Epithelial cell of prostate (primary cell): ENCODE measurements at places on chromosomes 16 and 17.

DNA sequence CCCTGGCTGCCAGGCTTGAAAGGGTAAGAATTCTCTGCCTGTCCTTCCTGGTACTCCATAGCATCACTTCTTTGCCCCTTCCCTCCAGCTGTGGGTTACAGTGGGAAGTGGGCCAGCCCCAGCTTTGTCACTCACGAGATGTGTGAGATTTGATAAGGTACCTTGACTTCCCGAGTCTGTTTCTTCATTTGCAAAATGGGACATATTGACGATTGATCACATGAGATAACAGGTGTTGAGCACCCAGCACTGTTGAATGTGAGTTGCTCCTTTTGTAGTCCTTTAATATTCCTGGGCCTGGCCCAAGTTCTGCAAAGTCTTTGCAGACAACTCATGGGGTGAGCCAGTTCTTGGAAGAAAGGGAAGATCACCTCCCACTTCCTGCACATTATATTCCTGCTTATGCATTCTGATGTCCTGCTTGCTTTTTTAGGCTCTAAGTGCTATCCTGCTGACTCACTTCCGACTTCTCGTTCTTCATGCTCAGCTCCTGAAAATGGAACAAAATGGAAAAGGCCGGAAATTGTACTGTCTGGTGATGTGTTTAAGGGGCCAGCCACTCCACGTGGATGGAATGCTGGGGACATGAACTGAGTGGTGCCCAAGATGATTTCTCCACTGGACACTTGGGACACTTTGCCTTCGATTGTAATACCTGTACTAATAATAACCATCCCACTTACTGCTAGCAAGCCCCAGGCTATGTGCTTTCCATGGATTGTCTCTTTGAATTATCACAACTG is 8.3 kb upstream of the NLK start:
- peak; percentile 27 for DNase-seq

DNA sequence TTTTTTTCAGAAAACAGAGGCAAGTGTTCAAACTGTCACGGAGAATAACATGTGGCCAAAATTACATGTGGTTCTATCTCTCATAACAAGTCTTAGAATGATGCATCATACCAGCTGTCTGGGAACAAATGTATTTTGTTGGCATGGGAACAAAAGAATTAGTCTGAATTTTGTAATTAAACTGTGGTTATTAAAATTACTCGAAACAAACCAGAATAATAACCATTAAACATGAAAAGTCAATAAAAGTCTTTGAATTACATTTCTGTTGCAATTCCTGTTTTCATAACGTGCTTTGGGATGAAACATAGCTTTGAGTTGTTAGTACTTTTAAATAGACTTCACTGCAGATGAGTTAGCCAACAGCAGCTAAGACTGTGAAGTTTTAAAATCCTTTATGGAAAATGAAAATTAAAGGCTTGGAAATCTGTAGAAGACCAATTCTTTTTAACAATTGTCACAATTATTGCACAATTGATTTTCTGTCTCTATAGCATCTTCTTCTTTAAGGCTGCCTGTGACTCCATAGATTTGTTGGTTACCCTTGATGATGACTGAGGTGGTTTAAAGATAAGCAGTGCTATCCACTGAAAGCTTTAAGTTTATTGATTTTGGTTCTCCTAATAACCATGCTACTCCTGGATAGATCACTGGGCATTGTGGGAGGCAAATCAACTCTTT is 117.9 kb upstream of the AXIN2 start:
- DNase-seq = no peak

- no peak for DNase-seq
These were observed 10.6 kb downstream of the ATP6V0D1 start for GRCh38 chr16:67470359-67470758.

DNA sequence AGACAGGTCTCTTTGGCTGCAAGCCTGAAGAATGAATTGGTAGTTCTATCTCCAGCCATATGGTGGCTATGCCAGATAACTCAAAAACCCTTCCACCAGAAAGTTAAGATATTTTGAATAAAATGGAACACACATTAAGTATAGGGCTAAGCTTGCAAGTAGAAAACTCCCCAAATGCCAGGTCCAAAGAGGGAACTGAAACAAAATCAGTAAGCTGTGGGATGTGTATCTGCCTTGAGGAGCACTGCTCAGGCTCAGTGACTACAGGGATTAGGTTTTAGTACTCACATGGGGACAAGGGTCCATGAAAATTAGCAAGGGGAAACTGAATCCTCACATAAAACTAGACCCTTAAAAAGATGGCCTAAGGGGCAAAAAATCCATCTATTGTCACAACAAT is 115.7 kb upstream of the PMFBP1 start:
- no peak for DNase-seq

DNA sequence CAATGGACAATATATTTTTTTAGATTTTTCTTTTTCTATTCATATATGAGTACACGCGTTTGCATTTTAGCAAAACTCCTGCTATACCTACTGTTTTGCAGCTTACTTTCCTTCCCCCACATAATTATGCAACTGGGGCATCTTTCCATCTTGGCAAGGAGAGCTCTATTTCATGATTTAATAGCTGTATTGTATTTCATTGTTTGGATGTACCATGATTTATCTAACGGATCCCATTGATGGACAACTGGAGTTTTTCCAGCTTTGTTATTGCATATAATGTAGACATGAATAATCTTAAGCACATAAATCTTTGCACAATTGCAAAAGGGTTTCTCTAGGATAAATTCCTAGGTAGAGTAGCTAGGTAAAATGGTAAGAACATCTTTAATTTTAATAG is 133.9 kb downstream of the PITPNC1 start:
- DNase-seq = no peak

DNA sequence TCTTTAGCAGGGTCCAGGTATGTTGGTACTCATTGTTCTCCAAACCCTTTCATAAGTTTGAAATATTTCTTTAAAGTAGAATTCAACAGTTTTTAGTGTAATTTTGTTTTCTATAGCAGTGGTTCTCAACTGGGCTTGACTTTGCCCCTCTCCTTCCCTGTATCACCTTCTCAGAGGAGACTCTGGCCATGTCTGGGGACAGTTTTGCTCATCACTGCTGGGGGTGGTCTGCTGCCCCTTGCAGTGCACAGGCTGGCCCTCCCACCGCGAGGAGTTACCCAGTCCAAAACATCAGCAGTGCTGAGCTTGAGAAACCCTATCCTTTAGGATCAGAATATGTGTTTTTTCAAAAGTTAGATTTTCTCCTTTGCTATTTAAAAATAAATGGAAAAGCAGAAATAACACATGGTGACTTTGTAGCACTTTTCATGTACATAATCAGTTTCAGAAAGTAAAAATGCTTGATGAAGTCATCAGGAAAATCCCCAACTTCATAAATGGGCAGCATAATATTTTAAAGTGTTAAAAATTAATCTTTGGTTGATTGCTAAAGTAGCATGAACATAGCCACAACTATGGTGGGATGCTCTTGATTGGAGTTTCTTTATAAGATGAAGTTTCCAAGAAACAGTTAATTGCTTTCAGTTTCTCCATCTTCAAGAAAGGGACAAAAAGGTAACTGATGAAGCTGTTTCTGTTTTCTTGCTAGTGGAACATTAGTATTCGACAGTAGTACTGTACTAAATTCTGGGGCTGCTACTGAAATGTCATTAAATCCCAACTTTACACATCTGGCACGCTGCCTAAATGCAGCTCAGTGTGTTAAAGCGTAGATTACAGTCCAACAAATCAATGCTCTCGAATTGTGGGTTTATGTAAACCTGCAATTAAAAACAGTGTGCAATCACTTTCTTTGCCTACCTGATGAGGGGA is 70.3 kb downstream of the NETO2 start:
- no peak for DNase-seq

GRCh38 chr17:41773731-41774193 is 12.7 kb downstream of the JUP start:
- no peak for DNase-seq

GRCh38 chr17:82942166-82943130 is 102.6 kb upstream of the ZNF750 start:
- no peak for DNase-seq

DNA sequence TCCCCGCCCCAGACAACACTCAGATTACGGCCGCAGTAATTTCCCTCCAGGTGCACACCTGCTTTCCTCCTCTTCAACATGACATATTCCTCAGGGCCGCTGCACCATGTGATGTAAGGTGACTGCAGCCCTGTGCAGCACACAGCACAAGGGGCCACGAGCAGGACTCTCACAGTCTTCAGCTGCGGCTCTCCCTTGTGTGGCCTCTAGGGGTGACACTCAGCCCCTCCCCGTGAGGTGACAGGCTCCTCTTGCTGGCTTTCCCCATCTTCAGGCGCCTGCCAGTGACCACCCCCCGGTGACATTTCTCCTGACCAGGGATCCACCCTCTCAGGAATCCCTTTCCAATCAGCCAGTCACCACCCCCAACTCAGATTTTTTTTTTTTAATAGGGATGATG is 31.3 kb upstream of the ABCC3 start:
- no peak for DNase-seq

GRCh38 chr17:1091900-1092299 is 87.9 kb downstream of the ABR start:
- peak; percentile 52 for DNase-seq

GRCh38 chr16:79296491-79296890 is 304.0 kb downstream of the MAF start:
- DNase-seq = no peak

- no peak for DNase-seq
These were observed 231.6 kb upstream of the CPHXL start for GRCh38 chr16:75957870-75958269.

- no peak for DNase-seq
These were observed 31.7 kb downstream of the ERCC4 start for GRCh38 chr16:13951611-13952010.

DNA sequence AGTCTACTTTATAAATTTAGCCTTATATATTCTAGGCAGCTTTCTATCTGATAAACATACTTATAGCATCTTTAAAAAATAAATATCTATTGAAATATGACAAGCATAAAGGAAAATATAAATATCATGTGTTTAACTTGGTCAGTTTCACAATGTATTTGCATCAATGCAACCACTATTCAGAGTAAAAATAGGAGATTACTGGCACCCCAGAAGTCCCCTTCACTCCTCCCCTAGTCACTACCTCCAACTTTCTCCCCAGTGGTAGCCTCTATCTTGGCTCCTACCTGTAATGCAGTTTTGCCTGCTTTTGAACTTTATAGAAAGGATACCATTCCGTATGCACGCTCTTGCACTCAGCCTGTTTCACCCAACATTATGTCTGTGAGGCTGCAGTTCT is 3.2 kb upstream of the NOD2 start:
- no peak for DNase-seq

GRCh38 chr16:23081675-23082119 is 67.6 kb downstream of the USP31 start:
- DNase-seq = peak; percentile 71
